Peyer's patch (tissue), 4 donors: ENCODE measurements at places on chromosomes 6 and 20. TPM values are rescaled to one million over a fixed set of nuclear protein-coding genes. Genes with fewer than 3 reads are reported as not detected.

DNA sequence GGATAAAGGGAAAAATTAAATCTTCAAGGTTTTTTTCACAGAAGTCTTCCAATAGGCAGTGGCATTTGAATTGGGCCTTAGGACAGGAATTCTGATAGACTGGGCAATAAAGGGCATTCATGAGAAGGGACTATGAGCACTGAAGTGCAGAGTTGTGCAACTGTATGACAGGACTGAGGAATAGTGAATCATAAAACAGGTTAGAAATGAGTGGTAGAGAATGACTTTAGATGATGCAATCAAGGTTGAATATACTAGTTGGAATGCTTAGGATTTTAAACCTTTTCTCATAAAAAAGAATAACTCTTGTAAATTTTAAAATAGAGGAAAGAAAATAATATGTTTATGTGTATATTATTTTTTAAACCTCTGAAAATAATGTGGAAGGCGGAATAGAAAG, 944.7 kb downstream of the PHF3 start:
- no peak for DNase-seq

DNA sequence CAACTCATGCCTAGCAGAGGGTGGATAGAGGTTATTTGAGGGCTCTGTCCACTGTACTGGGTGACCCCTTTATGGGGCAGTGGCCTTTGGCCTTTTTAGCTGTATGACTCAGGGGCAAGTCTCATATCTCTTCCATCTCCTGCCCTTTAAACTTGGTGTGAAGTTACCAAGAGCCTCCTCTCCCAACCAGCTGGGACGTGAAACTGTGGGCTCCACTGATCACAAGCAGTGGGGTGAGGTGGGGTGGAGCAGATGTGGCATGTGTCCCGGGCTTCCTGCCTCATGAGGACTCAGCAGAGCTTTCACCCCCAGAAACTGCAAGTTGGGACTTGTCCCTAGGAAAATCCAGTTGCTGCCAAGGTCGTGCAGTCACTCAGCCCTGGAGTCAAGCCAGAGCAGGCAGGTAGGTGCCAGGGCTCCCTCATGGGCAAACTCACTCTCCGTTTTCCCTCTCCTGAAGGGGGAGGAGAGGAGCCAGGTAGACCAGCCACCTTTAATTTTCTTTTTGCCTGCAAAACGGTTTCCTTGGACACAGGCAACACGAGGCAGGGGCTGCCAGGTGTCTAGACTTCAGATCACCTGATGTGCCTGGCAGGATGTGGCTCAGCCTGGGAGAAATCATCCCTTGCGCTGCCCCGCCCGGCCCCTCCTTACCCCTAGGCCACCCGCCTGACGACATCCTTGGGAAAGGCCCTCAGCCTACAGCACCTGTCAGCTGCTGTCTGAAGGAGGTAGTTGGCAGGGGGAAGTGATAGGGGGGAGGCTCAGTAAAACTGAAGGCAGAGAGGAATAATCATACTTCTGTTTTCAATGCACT, 4.0 kb downstream of the CDKN1A start:
- peak; percentile 79 for DNase-seq

GRCh38 chr20:9389346-9389745, 125.0 kb upstream of the LAMP5 start:
- no peak for DNase-seq

CLIC1 gene
- total RNA-seq: 307 TPM

- DNase-seq: peak; percentile 86
These were observed 83.4 kb upstream of the ASF1A start for GRCh38 chr6:118810420-118811027.

- no peak for DNase-seq
These were observed 19.4 kb upstream of the SIRPA start for GRCh38 chr20:1875762-1876161.

GRCh38 chr20:20734475-20734948, 22.1 kb upstream of the RALGAPA2 start:
- DNase-seq: no peak

DNA sequence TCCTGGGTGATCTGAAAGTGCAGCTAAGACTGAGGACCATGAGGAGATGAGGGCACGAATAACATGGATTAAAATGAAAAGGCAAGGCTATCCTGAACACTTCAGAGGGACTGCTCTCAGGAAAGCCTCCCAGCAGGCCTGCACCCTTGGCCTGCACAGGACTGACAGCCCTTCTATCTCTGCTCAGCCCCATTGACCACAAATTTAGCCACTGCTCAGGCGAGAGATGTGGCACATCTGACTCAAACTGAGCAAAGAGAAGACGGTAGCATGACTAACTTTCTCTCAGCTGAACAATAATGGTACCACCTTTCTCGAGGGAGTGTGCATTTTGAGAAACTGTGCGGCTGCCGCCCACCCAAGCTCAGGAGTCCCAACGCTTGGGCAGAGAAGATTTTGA, 257.5 kb downstream of the ADGB start:
- no peak for DNase-seq
